Effector memory CD4-positive, alpha-beta T cell (primary cell): ENCODE measurements at places on chromosomes 3 and 15.

- DNase-seq, result peak; percentile 69
These were observed 894 bp upstream of the CCNL1 start for GRCh38 chr3:157160658-157161424.

DNA sequence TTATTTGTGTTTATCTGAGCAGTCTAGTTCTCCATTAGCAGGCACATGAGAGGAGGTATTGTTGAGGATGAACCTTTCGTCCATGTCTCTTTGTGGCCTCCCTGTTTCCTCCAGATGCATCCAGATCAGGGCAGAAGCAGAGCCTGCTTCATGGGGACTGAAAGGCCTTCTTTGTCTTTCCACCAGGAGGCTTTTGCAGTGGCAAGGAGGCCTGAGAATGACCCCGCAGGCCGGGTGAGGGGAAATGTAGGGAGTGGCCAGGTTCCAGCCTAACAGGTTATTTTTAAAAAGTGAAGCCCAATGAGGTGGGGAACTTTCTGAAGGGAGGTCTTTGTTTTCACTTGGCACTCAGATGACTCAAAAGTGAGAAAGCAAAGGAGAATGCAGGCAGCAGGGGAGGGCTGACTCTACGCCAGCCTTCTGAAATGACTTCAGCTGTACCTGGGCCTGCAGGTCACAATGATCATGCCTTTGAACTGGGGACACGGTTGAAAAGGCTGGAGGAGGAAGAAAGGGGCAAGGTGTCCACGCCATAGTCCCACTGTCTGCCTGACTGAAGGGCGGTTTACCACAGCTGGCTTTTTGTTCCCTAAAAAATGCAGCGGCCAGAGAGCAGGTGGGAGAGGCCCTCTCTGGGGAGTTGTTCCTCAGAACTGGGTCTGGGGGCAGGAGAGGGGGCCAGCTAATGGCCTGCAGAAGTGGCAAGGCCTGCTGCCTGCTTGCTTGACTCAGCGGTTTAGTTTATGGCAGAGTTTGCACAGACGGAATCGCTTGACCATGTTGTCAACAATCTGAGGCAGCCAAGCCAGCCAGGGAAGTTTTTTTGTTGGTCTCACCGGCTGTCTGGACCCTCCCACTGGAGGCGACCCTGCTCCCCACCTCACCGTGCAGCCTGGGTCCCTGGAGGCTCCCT, 28.7 kb downstream of the CMTM7 start:
- DNase-seq, result no peak

DNA sequence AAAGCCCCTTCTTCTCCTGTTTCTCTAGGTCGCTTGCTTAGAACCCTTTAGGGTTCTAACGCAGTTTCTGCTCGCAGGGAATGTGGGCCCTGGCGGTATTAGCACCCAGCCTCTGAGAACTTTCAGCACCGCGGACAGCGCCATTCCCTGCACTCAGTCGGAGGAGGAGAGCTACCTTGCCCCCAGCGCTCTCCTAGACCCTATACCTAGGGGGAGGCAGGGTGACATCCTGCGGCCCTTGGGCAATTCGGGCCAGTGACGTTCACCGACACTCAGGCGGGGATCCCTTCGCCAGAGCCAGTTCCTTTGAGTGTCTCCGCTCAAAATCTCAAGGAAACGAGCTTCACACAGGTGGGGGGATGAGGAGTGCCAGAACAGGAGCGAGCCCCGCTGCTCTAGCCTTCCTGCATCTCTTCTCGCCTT, 1.3 kb downstream of the SLC7A14 start:
- DNase-seq, result no peak

- DNase-seq, result no peak
These were observed 337.8 kb upstream of the TBC1D5 start for GRCh38 chr3:18080198-18080689.

- DNase-seq, result no peak
These were observed 8.3 kb upstream of the GREM1 start for GRCh38 chr15:32709295-32710033.

GRCh38 chr3:110738531-110738930, 333.1 kb upstream of the NECTIN3 start:
- no peak for DNase-seq
